ENCODE measurements at places on chromosomes 12 and 14.

GRCh38 chr12:45216230-45216982 lies 511 bp downstream of the ANO6 start:
- no peak for DNase-seq

DNA sequence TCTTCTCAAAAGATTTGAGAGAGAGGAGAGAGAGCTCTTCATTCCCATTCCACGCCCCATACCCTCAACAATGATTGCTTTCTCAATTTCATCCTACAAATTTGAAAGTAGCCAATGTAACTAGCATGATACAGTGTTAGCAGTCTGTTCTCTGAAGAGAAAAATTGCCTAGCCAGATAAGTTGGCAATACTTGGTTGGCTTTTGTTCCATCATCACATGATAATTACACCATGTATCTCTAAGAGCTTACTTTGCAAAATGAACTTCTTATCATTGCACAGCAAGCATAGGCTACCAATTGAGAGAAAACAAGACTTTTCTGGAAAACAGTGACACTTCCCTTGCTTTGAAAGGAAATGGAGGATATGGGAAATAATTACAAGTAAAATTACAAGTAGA lies 68.9 kb downstream of the FSCB start:
- no peak for DNase-seq

- DNase-seq = no peak
Observed at GRCh38 chr14:65696801-65697200, 284.3 kb downstream of the FUT8 start.

DNA sequence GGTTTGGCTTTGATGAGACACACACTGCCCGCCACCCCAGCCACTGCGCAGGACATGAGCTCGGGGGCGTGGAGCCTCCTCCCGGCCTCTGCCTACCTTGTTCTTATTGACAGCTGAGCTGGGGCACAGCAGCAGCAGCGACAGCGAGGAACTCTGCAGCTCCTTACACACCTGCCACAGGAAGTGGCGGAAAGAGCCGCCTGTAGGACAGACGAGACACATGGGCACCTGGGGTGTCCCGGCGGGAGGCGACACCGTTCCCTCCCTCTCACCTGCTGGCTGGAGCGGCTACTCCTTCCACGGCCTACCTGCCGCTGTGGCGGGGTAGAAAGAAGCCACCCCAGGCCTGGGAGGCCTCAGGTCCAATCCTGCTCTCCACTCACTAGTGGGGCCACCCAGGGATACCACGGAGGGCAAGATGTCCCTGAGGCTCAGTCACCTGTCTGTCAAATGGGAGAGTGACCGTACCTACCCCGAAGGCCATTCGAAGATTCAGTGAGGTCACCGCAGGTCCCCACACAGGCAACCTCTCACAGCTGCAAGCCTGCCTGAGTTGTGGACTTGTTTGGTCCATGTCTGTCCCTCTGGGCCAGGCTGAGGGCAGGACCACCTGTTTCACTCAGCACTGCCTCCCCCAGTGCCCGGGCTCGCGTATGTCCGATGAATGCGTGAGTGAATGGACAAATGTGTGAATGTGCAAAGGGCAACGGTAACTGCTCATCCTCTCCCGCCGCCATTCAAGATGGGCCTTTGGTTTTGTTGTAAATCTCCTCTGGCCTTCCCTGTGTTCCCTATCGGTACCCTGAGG lies 42.6 kb downstream of the TRAFD1 start:
- no peak for DNase-seq

- no peak for DNase-seq
Observed at GRCh38 chr12:29167445-29167844, 18.4 kb downstream of the FAR2 start.

DNA sequence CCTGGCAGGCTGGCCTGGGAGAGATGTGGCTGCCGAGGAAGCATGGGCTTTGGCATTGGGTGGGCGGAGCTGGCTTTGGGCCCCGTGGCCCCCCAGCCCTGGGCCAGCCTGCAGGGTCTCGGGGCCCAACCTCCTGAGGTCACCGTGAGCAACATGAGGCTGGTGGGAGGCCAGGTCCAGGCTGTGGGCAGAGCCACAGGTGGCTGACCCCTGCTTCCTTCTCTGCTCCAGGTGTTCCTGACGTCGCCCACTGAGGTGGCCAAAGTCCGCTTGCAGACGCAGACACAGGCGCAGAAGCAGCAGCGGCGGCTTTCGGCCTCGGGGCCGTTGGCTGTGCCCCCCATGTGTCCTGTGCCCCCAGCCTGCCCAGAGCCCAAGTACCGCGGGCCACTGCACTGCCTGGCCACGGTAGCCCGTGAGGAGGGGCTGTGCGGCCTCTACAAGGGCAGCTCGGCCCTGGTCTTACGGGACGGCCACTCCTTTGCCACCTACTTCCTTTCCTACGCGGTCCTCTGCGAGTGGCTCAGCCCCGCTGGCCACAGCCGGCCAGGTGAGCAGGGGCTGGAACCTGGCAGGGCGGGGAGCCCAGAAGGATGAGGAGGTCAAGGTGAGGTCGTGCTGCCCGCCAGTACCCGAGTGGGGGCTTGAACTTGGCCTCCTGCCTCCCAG lies 5.5 kb downstream of the SLC25A47 start:
- no peak for DNase-seq

DNA sequence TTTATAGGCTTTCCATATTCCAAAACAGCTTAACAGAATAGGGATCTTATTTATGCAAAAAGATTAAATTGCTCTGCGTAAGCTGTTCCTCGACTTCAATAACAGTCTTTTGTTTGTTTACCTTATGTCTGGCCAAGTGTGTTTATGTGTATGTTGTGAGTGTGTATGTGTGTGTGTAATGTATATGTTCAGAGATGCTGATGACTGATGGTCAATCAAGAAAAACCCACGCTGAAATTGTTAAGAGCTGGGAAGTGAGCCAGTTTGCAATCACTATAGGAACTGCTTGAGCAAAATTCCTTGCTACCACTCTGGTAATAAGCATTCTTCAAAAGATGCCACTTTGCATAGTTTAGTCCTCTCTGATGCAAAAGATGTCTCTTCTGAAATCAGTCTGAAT lies 59.6 kb downstream of the PRKD1 start:
- no peak for DNase-seq

DNA sequence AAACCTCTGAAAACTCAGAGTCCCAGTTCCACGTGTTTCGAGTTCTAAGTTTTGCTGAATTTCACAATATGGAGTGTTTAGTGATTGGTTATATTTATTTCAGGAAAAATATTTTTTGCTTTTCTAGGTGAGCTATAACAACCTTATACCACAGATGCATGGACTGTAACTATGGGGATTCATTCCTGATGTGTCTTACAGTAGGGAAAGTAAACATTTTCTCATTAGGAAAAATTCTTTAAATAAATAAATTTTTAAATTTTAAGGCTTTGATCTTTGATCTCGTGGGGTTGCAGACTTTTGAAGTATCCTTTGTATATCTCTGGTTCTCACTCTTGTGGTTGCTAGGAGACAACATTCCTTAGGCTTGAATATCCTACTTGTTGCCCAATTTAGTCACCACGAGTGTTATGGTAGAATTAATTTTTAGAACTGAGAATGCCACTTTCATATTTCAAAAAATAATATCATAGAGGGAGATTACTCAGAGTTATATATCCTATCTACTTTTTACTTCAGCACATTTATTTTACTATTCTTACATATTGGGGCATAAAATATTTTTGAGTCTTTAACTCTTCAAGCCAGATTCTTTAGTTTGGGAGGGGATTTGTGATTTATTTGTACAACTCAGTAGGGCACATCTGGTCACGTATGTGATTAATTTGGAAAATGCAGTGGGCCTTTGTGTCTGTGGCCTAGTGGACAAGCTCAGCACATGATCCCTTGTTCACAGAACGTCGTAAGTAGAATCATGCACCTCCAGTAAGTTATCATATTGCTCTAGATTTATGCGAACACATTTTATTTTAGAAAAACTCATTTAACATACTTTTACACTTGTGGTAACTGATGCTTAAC lies 224.0 kb downstream of the TTC6 start:
- DNase-seq = no peak

DNA sequence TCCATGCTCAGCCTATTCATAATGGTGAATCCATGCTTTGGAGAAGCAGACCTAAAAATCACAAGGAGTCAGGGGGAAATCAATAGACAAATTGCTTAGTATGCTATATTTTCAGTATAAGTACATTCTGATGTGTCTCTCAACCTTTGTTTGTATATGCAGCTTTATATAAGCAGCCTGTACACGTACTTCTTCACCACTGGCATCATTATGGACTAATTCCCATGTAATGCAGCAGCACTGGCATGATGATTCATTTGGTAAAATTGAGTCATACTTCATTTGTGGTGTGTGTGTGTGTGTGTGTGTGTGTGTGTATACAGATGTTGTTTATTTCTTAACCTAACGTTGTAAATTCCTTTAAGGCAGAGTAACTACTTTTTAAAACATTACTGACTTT lies 10.9 kb downstream of the DCP1B start:
- no peak for DNase-seq

GRCh38 chr14:21894003-21894897 lies 220.6 kb upstream of the OR4E1 start:
- no peak for DNase-seq

DNA sequence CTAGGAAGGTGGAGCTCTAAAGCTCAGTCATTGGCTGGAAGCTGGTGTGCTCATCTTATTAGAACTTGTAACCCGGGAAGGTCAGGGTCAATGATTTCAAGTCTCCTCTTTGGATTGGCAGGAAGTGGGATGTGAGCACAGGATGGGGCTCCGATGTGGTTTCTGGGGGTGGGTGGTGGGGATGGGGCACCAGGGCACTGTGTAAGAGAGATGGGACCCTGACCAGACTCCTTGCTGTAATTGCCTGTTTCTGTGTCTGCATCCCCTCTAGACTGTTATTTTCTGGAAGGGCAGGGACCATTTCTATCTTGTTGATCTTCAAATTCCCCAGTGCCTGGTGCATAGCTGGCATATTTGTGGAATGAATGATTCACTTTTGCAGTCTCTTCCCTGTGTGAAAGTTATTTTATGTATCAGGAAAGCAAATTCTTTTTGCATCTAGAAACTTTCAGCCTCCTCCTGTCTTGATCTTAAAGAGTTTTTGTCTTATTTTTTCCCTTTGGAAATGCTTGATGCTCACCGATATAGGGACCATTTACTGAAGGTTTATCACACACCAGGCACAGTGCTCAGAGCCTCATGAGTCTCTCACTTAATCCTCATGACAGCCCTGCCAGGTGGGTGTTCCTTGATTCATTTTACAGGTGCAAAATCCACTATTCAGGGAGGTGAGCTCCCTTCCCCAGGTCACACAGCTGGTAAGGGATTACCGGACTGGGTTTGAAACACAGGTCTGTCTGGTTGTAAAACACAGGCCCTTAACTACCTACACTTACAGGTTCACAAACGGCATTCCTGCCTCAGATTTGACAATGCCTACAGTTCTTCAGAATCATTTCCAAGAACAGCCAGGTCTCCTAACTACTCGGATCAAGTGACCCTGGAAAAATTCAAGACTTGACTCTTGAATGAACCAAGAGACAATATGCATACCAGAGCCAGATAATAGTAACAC lies 86.9 kb upstream of the IGF1 start:
- no peak for DNase-seq

DNA sequence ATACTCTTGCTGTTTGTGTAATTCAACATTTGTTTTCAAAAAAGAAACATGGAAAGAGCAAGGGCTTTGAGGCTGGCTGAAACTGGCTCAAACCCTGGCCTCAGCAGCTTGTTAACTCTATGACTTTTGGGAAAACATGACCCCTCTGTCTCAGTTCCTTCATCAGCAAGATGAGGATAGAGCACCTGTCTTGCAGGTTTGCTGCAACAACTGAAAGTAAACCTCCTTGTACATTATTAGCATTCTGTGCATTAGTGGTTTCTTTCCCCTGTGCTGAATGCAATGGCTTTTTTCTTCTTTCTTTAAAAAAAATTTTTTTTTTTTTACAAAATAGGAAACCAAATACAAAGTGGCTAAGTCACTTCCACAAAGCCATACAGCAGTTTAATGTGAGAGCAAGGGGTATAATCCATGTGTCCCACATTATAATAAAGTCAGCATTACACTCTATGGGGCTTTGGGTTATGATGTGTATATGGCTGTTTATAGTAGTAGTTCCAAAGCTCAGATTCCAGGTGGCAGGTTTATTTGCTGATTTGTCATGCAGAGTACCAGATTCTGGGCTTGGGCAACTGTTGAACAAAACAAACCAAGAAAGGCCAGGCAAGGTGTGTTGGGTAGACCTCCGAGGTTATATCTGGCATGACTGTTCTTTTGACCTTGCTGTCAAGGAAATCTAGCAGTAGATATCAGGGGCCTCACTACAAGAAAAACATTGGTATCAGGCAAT lies 194.5 kb upstream of the CNOT2 start:
- DNase-seq = no peak

GRCh38 chr14:94717808-94718207 lies 52.1 kb downstream of the GSC start:
- DNase-seq = no peak

DNA sequence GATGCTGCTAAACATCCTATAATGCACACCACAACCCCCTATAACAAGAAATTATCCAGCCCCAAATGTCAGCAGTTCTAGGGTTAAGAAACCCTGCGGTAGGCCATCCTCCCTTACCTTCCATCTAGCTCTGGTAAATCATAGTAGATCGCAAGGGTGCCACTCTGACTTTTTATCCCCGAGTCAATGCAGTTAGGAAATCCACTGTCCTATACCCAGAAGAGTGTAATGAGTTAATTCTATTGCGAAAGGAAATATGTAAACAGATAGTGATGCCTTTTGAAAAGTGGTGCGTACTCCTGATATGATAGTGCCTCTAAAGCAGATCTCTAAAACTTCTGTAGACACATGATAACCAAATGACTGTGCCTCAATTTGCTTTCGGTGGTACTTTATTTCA lies 29.8 kb downstream of the SCFD1 start:
- no peak for DNase-seq

DNA sequence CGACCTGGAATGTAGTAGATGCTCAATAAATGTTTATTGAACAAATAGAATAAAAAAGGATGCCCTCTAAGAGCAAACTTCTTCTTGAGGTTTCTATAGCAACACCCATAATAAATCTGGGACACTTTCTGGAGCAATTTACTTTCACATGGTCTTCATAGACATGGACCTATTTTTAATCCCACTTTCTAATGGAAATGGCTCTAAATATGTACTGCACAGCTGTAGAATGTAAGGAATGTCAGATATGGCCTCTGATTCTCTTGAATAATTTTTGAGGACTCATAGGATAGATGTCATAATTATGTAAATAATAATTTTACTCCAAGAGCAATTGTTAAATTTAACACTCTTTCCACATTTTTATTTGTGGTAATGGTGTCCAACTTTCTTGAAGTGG lies 133.5 kb upstream of the DAAM1 start:
- no peak for DNase-seq

All from esophagus squamous epithelium (tissue), 5 donors.